ENCODE measurements at places on chromosomes 2 and 18.

- DNase-seq = no peak
Observed at GRCh38 chr2:86488561-86489250, 47.5 kb downstream of the KDM3A start.

DNA sequence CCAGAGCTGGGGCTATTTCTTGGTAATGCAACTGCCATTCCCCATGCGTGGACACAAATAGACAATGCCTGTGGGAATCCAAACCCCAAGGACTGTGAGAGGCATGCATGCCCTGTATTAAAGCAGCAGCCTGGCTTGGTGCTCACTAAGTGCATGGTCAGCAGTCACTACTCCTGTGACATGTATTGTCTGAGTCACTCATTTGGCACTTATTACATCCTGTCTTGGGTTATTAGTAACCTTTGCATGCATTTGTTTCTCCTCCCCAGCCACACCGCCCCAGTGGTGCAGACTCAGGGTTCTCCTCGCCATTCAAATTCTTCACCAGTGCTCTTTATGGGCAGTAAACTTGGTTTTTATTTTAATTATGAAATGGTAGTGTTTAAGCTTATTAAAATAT is 30.2 kb downstream of the PRKCE start:
- DNase-seq = no peak

DNA sequence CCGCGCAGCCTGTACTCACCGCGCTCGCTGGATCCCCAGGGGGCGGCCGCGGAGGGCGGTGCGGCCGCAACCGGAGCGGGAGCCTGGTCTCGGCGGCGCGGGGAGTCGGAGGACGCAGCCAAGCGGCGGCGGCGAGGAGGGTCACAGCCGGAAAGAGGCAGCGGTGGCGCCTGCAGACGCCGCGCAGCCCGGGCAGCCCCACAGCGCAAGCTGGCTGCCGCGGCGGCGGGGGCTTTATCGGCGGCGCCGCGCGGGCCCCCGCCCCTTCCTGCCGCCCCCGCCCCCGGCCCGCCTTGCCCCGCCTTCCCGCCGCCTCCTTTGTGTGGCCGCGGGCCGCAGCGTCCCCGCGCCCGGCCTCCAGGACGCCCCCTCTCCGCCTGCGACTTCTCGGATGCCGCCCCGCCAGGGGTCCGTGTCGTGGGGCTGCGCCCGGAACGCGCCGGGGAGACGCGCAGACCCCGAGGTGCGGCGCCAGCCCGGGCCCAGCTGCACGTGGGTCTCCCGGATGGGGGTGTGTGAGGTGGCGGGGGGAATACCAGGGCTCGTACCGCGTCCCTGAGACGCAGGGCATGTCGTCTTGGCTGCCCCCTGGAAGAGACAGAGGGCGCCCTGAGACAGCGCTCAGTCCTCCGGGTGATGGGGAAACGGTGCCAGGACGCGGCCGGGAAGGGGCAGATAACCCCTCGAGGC is at the start of gene SERPINE2:
Gene SERPINE2 (minus strand): TSS at position 207 of the 690 bp plus-strand sequence. CDS start 37,386 bp downstream, outside the sequence.
- no peak for DNase-seq

GRCh38 chr2:156332284-156332533 is 312 bp downstream of the NR4A2 start:
- no peak for DNase-seq

DNA sequence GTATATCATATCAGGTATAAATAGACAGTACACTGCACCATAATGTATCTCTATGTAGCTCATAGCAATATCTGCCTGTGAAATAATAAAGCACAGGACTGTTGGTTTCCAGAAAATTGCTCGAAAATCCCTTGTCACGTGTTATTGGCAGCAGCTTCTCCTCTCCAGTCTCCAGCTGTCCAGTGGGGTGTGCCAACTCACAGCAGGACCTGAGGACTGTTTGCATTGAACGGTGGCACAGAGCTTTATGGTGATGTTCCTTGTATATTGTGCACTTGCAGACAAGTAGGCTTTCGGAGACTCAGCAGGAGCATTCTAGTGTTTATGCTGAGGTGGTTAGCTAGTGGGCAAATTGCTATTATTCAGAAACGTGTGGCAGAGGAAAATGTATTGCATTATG is 182.2 kb upstream of the ATP5MC3 start:
- DNase-seq = no peak

- no peak for DNase-seq
Observed at GRCh38 chr2:128727914-128728313, 409.2 kb upstream of the HS6ST1 start.

DNA sequence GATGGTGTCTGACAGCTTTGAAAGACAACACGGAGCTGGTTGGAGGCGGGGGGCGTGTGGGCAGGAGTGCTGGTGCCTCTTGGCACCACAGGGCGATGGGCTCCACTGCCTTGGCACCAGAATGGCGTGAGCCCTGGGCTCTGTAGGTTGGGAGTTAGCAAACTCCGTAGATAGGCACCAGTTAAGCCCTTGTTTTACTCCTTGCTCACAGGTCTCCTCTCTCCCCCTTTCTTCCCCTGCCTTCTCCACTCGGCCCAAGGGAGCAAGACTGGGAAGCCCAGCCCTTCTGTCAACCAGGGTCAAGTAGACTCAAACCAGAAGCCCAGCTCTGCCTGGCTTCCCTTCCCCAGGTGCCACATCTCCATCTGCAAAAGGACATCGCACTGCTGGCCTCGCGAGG is 281.7 kb upstream of the ID2 start:
- DNase-seq = no peak
